ENCODE measurements at places on chromosomes 7 and 10.

DNA sequence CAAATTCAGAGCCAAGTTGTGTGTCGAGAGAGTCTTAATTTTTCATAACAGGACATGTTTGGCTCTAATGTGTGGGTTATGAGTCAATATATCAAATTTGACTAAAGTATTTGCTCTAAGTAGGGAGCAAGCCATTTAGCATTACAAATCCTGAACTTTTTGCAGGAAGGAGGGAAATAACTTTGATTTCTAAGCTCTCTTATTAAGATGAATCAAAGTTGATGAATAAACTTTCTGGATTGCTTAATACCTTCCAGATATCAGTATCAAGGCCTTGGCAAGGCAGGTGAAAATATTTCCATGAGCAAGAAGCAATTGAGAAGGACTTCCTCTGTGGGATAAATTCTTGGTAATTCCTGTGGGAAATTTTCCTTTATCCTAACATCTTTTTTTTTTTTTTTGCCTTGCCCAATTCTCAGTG lies 258.8 kb downstream of the AHR start:
- no peak for ATAC-seq

DNA sequence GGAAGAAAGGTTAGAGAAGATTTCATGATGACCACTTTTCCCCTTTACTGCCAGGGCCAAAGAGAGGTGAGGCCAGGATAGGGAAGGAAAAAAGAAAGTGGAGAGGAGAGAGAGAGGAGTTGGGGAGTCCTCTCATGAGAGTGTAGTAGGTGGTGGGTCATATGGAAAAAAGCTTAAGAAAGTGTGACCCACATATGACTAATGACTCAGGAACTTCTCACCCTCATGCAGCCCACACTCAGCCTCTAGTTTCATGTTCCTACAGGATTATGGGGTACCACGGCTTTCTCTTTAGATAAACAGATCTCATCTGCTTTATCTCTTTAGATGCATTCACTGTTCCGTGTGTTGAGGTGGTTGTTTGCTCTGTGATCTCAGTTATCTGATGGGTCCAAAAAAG lies 462.5 kb upstream of the IGFBP3 start:
- no peak for ATAC-seq

DNA sequence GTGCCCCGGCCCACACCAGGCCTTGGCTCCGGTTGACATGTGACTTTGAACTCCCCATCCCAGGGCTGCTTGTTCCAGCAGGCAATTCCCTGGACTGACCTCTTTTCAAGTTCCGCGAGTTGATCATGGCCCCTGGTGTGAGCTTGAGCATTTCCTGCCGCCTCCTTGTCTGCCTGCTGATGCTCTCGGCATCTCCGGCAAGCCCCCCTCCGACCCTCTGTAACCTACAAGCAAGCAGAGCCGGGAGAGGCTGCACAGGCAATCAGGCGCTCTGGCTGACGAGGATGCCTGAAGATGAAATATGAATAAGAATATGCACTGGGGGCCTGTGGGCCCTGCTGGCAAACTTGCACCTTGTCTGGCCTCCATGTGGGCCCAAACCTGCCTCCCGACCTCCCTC lies 304.9 kb upstream of the MKI67 start:
- no peak for ATAC-seq

- no peak for ATAC-seq
Measured at GRCh38 chr10:102226542-102226870, 407 bp downstream of the ELOVL3 start.

DNA sequence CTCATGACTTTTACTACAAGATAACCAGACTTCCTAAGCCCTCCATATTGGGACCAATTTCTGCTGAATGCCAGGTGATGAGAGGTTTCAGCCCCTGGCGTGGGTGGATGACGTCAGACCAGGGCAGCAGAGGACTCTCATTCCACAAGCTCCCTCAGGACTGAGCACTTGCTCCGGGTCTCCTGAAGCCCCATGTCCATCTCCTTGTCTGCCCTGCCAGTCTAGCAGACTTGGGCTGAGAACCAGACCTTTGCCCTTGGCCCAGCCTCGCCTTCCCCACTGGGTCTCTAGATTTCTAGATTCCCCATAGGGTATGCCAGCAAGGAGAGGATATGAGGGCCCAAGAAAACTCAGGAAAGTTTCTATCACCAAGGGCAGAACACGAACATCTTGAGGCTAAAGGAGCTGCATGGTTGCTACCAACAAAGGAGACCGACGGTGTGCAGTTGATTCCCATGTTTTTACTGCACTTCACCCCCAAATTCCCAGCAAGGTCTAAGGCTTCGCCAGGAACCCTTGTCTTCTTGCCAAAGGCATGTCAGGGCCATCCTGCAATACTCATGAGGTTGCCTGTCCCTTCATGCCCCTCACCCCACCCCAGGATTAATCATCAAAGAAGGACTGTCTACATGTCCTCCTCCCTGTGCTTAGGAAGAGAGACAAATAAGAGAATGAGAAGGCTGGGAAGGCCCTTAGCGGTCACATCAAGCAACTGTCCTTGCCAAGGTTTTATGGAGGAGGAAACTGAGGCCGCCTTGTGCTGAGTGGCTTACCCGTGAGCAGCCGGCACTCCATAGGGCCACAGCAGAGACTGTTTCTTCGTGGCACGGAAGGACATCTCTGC lies 96.5 kb upstream of the MACROH2A2 start:
- no peak for ATAC-seq

DNA sequence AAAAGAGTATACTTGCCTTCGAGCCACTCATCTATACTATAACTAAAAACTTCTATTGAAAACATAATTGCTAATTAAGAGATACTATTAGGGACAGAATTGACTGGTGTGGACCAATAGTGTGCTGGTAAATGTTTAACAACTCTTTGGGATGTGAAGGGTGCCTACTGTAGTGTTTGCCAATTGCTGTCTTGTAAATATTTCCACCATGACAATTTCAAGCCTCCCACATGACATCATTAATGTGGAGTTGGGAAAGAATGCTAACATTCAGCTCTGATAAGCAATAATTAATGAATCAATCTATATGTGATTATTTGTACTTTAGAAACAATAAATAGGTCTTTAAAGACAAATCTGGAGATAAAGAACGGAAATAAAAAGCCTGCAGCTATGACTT lies 136.8 kb downstream of the DGKB start:
- ATAC-seq, result no peak
